WTC11 (cell line): ENCODE measurements at places on chromosomes 2 and 18. TPM values are rescaled to one million over a fixed set of nuclear protein-coding genes. Genes with fewer than 3 reads are reported as not detected.
A peak's percentile ranks its signal among the peaks of the same experiment; 100 is the strongest.

- H3K4me3 ChIP-seq = peak overlapping the region; percentile 49
- peak overlapping the region; percentile 98 for H3K27ac ChIP-seq
- no peaks in the 10 kb centered on the region for H3K27me3 ChIP-seq
- peaks cover 77% of the 10 kb centered on the region for H3K4me1 ChIP-seq
- H3K36me3 ChIP-seq = 0 out of 2 replicates have a peak, but pooled peaks cover 1% of the 10 kb centered on the region
- no peak for DNase-seq
Observed at GRCh38 chr18:62838475-62839098, 123.2 kb downstream of the PHLPP1 start.

DNA sequence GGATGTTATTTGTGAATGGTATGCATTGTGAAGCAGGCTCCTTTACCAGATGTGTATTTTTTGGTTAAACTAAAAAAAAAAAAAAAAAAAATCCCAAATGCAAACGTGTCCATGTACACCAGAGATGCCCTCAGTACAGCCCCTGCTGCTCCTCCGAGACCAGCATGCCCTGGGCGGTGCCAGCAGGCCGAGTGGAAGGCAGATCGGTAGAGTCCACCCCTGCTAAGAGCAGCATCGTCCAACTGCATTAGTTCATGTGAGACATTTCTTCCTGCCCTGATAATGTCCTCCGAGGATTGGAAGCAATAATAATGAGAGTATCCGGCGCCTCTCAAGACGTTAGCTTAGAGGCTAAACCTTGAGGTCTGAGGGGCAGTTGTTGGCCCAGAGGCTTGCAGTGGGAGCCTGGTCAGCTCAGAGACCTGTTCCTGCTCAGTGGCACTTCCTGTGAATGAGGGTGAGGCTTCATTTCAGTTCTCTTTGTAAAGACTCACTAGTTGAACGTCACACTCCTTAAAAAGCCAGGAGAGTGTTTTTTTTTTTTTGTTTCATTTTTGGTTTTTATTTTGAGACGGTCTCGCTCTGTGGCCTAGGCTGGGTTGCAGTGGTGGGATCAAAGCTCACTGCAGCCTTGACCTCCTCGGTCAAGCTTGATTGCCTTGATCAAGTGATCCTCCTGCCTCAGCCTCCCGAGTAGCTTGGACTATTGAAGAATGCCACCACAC lies 5.6 kb downstream of the SLC66A3 start:
- H3K4me1 ChIP-seq = peaks cover 2% of the 10 kb centered on the region
- no peak overlapping the region for H3K4me3 ChIP-seq
- peaks cover 8% of the 10 kb centered on the region for H3K27me3 ChIP-seq

DNA sequence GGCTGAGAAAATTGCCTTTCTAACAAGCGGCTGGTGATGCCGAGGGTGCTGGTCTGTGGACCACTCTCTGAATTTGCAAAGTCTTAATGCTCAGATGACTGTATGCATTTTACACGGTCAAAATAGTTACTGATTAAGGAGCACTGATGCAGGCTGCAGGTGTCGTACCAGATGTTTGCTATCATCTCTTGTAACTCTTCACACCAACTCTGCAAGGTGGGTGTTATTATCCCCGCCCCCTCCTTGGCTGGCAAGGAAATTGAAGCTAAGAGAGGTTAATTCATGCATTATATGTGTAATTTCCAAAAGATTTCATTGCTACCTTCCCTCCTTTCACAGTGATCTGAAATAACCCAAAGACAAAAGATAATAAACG lies 13.0 kb upstream of the LBH start:
- H3K27ac ChIP-seq = no peak overlapping the region
- DNase-seq = no peak
- H3K4me1 ChIP-seq = peaks cover 21% of the 10 kb centered on the region

- H3K27me3 ChIP-seq = peaks cover 25% of the 10 kb centered on the region
- no peak overlapping the region for H3K4me3 ChIP-seq
- H3K36me3 ChIP-seq = no peaks in the 10 kb centered on the region
- DNase-seq = peak; percentile 46
- no peak overlapping the region for H3K27ac ChIP-seq
Observed at GRCh38 chr2:234500394-234501006, 3.6 kb upstream of the ARL4C start.

DNA sequence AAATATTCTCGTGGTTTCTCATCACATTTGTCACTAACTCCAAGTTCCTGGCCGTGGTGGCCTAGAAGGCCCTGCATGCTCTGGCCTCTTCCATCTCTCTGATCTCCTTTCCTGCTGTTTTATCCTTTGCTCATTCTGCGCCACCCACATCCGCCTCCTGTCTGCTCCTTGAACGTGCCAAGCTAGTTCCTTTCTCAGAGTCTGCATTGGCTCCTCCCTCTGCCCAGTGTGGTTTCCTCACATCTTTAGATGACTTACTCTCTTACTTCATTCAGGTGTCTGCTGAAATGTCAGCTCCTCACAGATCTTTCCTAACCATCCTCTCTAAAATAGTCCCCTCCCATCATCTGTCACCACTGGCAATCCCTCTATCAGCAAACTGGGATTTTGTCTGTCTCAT lies 158.6 kb upstream of the RBMS1 start:
- peaks cover 21% of the 10 kb centered on the region for H3K4me1 ChIP-seq
- DNase-seq = no peak
- no peak overlapping the region for H3K27ac ChIP-seq
- H3K36me3 ChIP-seq = no peaks in the 10 kb centered on the region
- no peaks in the 10 kb centered on the region for H3K27me3 ChIP-seq
- H3K4me3 ChIP-seq = no peak overlapping the region

GRCh38 chr2:37742286-37742685 lies 70.8 kb upstream of the CDC42EP3 start:
- H3K36me3 ChIP-seq = no peaks in the 10 kb centered on the region
- H3K27ac ChIP-seq = no peak overlapping the region
- DNase-seq = no peak

- H3K27me3 ChIP-seq = no peaks in the 10 kb centered on the region; the same call in 1 of the 2 replicates
- no peaks in the 10 kb centered on the region for H3K36me3 ChIP-seq
- no peak overlapping the region for H3K27ac ChIP-seq
- peaks cover 30% of the 10 kb centered on the region for H3K4me1 ChIP-seq
Observed at GRCh38 chr18:470661-471501, 29.6 kb downstream of the COLEC12 start.

DNA sequence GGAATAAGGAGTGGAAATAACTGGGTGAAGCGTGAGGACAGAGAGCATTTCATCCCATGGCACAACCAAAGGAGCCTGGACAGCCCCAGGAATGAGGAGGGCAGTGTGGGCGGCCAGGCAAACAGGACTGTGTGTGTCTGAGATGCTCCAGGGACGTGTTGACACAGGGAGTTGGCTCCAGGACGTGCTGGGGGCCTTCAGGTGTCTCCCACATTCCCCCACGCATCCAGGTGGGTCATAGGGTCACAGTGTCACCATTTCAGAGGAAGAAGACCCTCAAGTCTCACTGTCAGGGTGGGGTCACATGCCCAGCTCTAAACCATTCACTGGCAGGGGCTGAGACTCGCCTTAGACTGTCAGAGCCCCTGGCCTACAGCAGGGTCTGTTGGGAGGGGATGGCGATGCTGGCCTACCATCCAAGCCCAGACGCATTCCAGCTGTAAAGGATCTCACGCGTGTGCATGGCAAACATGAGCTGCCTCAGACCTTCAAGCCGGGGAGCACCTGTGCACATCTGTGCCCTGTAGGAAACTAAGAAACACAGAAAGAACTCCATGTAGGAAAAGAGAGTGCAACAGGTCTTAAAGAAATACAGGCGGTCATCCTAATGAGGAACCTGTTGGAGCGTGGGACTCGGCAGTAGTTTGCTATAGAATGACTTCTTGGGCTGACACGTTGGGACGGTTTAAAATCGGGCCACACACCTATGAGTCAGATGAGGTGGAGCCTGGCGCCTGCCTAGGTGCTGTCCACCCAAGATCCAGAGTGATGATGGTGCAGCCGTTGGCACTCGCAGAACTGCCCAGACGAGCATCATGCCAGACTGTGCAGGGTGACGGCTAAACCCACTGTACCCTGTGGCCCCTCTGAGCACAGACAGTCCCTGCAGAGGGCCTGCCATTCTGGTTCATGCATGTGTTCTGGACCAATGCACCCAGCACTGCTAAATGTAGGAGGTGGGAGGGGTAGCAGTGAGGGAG lies 17.3 kb downstream of the PARD6G start:
- H3K36me3 ChIP-seq = no peaks in the 10 kb centered on the region
- H3K4me3 ChIP-seq = no peak overlapping the region
- no peak overlapping the region for H3K27ac ChIP-seq
- no peak for DNase-seq
- peaks cover 16% of the 10 kb centered on the region for H3K4me1 ChIP-seq

- H3K27me3 ChIP-seq = peaks cover 3% of the 10 kb centered on the region; the same call in 1 of the 2 replicates
- peaks cover 11% of the 10 kb centered on the region for H3K4me1 ChIP-seq
- no peak overlapping the region for H3K27ac ChIP-seq
- peaks cover 14% of the 10 kb centered on the region for H3K36me3 ChIP-seq
Observed at GRCh38 chr2:230226051-230226551, 565 bp downstream of the SP140 start.

- H3K4me3 ChIP-seq = no peak overlapping the region
- no peak for DNase-seq
- peaks cover 10% of the 10 kb centered on the region for H3K36me3 ChIP-seq
- peak overlapping the region; percentile 76 for H3K27ac ChIP-seq
Observed at GRCh38 chr2:202768273-202768672, 103.3 kb downstream of the ICA1L start.

DNA sequence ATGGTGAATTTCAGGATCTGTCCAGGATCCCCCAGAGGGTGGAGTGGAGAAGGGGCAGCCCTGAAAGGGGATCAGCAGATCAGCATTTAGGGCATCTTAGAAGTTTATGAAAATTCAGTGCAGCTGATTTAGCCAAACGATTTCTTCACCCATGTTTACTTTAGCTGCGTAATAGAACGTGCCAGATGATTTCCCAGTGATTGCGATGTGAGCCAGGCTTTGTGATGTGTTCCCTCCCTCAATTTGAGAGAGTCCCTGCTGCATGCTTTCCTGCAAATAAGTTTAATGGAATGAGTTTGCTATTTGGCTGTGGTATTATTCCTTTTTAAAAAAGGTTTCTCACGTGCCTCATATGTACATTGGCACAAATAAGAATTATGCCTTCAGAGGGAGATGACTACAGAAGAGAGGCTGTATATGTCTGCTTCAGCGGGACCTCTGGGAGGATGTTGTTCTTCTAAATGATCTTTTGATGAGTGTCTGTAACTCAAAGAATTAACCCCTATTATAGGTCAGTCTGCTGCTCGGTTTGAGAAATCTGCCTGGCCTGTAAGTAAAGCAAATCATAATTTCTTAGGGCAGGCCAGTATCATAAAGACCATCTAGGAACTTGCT lies 111.9 kb downstream of the MRO start:
- no peak overlapping the region for H3K27ac ChIP-seq
- no peak for DNase-seq
- no peaks in the 10 kb centered on the region for H3K27me3 ChIP-seq
- H3K4me3 ChIP-seq = no peak overlapping the region
- H3K4me1 ChIP-seq = peaks cover 48% of the 10 kb centered on the region

DNA sequence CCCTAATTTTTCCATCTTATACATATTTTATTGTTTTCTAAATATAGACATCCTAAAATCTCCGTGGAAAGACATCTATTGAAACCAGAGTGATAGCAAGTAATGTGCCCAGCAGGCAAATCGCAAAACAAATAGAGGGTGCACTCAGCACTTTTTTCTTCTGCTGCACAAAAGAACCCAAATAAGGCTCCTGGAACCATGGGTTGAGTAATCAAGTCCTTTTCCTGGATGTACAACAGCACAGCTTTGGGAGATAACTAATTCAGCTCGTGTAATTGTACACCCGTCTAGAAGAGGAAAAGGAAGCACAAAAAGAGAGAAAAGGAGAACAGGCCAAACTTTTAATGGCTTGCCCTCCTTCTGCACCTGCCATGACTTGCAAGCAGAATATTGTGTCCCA lies 126.9 kb upstream of the TLK1 start:
- peaks cover 19% of the 10 kb centered on the region for H3K4me1 ChIP-seq
- no peak for DNase-seq
- H3K27me3 ChIP-seq = no peaks in the 10 kb centered on the region
- H3K36me3 ChIP-seq = no peaks in the 10 kb centered on the region
- H3K4me3 ChIP-seq = no peak overlapping the region

DNA sequence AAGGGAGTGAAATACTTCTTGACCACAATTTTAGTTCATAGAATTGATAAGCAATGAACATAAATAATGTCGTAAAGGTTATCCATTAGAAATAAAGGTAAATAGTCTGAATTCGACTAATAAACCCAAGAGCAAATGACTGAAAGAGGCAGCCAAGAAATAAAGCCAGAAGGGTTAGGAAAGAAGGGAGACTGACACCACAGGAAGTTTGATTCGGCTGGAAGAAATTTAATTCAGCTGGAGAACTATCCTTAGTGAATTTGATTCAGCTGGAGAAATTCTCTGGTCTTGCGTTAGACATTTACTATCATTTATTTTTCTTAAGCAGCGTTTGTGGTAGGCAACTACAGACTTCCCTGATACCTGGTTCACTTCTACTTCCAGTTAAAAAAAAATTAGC lies 429.6 kb downstream of the PID1 start:
- H3K36me3 ChIP-seq = no peaks in the 10 kb centered on the region
- H3K4me3 ChIP-seq = no peak overlapping the region
- no peak overlapping the region for H3K27ac ChIP-seq
- H3K4me1 ChIP-seq = no peaks in the 10 kb centered on the region
- no peak for DNase-seq
- no peaks in the 10 kb centered on the region for H3K27me3 ChIP-seq

- H3K4me3 ChIP-seq = no peak overlapping the region
- peaks cover 27% of the 10 kb centered on the region for H3K4me1 ChIP-seq
- peak overlapping the region; percentile 48 for H3K27ac ChIP-seq
- H3K27me3 ChIP-seq = no peaks in the 10 kb centered on the region
Observed at GRCh38 chr2:73101626-73102256, 11.0 kb downstream of the RAB11FIP5 start.

- H3K4me3 ChIP-seq = no peak overlapping the region
- DNase-seq = no peak
- no peaks in the 10 kb centered on the region for H3K36me3 ChIP-seq
- H3K4me1 ChIP-seq = no peaks in the 10 kb centered on the region
Observed at GRCh38 chr18:55116863-55117262, 157.6 kb upstream of the CCDC68 start.

DNA sequence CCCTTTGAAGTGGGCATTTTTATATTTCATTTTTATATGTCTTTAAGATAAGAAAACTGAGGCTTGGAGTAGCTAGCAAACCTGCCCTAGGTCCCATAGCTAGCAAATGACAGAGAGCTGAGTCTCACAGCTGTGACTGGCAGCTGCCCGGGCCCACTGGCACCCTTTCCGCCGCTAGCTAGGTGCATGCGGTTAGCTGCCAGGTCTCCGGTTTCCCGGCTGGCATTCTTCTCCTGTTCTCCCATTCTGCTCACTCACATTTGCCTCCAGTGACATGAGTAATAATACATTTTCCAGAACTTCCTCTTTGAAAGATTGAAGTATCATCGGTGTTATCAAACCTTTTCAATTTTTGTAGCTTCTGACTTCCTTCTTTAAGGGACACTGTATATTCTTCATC lies 38.7 kb downstream of the MTCL1 start:
- peaks cover 9% of the 10 kb centered on the region for H3K4me1 ChIP-seq
- DNase-seq = no peak
- no peak overlapping the region for H3K4me3 ChIP-seq
- H3K27ac ChIP-seq = no peak overlapping the region
- H3K36me3 ChIP-seq = peaks cover 41% of the 10 kb centered on the region
- H3K27me3 ChIP-seq = no peaks in the 10 kb centered on the region

Gene FOXI3
- 13.4 to 14.0 TPM (median 13.5 TPM) in 3 replicates for total RNA-seq

Gene TMEM247
- not detected in 3 replicates for total RNA-seq

Gene RGPD3
- total RNA-seq = 0.07 to 0.11 TPM (median 0.11 TPM) in 3 replicates

Gene SULT6B1
- not detected in 3 replicates for total RNA-seq

Gene ASXL2
- 31.3 to 37.8 TPM (median 33.6 TPM) in 3 replicates for total RNA-seq

Gene FIGN
- total RNA-seq = 19.4 to 23.8 TPM (median 23.1 TPM) in 3 replicates
